ENCODE measurements at places on chromosomes 6 and 20.

GRCh38 chr6:142174703-142175102 lies 27.6 kb downstream of the VTA1 start:
- no peak for DNase-seq

DNA sequence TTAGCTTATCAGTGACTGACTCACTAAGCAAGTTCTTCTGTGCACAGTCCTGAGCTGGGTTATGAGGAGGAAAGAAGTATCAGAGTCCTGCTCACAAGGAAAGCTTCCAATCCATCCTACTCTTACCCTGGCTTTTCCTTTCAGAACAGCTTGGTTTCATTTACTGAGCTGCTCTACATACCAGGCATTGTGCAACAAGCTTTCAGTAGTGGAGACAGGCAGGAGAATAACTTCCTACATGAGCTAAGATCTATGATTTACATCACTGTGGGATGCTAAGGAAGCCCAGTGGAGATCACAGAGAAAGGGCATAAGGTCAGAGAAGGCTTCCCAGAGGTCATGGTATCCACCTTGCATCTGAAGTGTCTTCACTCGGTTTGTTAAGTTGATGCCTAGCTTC lies 144.5 kb downstream of the MAP3K7 start:
- DNase-seq, result no peak

GRCh38 chr6:72616406-72617015 lies 5.4 kb upstream of the KCNQ5 start:
- DNase-seq, result no peak

- DNase-seq, result no peak
These were observed 169.1 kb upstream of the CDYL start for GRCh38 chr6:4606821-4607704.

GRCh38 chr6:27130668-27131428 lies 116.7 kb upstream of the PRSS16 start:
- no peak for DNase-seq

DNA sequence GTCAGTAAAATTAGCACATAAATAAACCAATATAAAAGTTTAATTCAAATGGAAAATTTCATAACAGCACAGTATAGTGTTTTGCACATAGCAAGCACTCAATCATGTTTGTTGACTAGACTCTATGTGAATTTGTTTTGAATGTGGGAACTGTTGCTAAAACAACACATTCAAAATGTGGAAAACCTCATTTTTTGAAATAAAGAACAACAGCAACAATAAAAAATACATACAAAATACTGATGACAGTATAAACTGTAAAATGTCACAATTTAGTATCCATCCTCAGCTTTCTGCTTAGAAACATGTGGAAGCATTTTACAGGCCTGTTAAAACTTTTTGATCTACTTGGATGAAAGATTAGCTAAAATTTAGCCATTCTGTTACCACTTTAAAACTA lies 47.4 kb downstream of the HDAC2 start:
- no peak for DNase-seq

GRCh38 chr6:169997187-169997929 lies 245.9 kb downstream of the ERMARD start:
- no peak for DNase-seq

GRCh38 chr6:157455731-157456523 lies 74.9 kb downstream of the ZDHHC14 start:
- no peak for DNase-seq

DNA sequence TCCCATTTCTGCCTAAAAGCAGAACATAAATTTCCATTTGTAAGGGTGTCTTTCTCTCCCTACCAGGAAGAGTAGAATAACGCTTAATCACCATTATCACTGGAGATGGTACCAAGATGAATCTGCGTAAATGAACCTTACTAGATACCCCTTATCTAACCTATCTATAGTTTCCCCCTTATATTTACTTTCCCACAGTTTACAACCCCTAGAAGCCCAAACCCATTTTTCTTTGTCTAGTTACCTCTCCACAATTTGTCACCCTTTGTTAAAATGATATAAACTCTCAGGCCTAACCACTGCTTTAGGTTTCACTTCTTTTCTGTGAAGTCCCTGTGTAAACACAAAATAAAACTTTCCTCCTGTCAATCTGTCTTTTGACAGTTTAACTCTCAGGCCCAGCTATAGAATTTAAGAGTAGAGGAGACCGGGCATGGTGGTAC lies 45.5 kb downstream of the PCNA start:
- DNase-seq, result no peak

DNA sequence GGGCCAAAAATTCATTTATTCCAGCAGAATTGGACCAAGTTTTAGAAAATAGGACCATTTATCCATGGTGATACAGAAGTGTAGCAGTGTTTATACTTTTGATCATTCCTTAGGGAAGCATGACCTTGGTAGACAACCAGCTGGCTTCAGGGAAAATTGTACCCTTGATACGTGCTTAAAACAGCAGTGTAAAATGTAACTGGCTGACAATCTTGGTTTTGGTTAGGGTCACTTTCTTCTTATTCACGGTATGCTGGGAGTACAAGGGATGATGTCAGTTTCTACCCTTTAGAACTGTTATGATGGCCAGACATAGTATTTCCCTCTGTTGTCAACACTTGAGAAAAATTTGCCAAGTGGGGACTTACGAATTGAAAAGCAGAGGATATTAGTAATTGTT lies 157.1 kb downstream of the BCKDHB start:
- DNase-seq, result no peak

DNA sequence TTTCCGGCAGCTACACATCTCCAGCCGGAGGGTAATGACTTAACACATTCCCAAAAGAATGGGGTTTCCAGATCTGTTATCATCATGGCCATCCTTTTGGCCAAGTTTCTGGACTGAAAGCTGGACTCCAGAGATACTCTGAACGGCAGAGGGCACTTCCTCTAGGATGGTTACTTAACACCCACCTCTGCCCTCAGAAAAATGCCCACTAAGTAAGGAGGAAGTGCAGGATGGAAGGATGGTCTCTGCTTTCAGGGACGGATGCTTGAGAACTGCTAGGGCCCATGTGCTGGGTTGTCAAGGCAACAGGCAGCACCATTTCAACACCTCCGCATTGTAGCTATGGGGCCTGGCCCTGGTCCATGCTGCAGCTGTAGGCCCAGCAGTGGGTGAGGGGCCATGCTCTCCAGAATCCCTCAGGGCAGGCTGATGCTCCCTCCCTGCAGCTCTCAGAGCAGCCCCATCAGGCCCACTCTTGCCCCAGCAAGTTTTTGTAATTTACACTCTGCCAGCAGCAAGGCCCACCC lies 16.5 kb upstream of the TGM3 start:
- no peak for DNase-seq

DNA sequence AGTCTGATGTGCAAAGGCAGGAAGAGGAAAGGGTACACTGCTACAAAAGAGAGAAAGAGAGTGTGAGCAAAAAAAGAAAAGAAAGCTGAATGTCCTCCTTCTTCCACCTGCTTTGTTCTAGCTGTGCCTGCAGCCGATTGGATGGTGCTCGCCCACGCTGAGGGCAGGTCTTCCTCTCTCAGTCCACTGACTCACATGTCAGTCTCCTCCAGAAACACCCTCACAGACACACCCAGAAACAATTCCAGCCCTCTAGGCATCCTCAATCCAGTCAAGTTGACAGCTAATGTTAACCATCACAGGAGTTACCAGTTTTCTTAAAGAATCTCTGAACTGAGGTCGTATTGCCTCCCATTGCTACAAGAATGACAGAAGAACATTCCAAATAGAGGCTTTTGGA lies 411.9 kb upstream of the SASH1 start:
- DNase-seq, result no peak

DNA sequence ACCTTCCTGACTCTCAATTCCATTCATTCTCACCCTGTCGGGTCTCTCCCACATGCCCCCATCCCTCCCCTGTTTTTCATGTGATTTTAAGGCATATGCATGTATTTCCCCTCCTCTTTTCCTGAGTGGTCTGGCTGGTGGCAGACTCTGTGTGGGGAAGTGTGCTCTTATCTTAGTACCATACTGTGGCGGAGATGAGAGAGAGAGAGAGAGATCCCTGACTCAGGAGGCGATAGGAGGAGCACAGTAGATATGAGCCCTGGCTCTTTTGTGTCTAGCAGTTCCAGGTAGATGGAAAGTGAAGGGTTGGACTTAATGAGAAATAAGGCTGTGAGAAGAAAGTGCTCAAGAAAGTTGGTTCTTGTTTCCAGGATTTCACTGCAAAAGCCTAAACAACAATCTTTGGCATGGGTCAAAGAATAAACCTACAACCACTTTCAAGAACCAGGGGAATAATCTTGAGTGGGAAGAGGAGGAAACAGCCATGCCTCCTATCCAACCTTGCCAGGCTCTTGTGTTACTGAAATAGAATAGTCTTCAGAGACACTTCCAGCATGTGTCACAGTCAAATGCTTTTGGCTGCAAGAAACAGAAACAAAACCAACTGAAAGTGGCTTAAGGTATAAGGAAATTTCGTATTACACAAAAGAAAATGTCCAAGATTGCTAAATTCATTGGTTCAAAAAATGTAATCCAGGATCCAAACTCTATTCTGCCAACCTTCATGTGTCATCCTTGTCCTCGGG lies 123.8 kb upstream of the MYLIP start:
- DNase-seq, result no peak

GRCh38 chr6:151663559-151663958 lies 143.9 kb upstream of the ESR1 start:
- DNase-seq, result no peak

DNA sequence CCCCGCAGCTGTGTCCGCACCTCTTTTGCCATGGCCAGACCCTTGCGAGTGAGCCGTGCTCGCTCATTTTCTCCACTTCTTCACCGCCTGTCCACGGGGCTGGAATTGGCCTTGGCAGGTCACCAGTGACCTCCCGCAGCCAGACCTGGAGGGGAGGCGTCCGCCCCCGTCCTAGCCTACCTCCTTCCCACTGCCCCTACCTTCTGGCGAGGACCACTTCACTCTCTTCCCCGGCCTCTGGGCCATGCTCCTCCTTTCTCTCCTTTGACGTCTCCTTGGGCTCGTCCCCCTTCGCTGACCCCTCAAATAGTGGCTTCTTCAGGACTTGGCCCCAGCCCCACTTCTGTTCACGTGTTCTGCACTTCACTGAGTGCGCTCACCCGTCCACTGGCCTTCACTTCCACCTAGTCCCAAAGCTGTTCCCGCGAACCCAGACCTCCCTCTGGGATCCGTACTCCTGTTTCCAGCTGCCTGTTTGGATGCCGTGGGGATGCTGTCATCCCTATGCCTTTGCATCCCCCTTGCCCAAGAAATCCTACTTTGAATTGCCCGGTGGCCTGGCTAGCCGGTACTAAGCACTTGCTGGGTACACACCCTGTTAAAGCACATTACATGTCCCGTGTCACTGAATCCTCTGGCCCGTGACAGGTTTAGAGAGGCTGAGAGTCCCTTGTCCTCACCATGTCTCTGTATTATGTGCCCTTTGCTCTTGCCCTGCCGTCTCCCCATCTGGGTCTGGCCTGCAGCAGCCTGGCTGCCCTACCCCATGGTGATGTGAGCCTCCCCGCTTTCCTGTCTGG lies 33.0 kb downstream of the SPATA2 start:
- no peak for DNase-seq

GRCh38 chr20:496126-496696 lies 33.9 kb upstream of the TBC1D20 start:
- no peak for DNase-seq
